NCI-H1694 (cell line): ENCODE measurements at places on chromosomes 6 and 20.

- DNase-seq = no peak
Measured at GRCh38 chr6:108650781-108651180, 90.1 kb downstream of the FOXO3 start.

DNA sequence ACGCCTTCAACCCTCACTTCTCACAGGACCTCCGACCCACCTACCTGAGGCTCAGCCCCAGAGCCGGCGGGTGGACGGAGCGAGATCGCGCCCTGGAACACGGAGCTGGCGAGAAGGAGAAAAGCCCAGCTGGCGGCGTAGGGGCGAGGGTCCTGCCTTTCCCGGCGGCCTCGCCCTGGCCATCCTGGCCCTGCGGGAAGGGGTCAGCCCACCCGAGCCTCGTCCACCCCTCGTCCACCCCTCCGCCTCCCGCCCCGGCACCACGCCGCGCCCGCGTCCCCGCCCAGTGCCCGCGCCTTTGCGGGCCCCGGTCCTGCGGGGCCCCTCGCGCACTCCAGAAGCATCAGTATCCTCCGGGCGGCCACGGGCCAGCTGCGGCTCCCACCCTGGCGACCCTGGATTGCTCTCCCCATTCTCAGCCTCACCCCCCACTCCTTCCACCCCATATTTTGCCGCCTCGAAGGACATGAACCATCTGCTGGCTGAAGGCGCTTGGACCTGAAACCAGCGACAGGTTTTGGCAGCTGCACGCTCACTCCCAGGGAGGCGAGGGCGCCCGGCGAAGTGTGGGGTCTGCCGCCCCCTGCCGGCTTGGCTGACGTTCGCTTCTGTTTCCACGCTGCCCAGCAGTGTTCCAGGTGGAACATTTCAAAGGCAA, 65.1 kb downstream of the PLG start:
- no peak for DNase-seq

GRCh38 chr6:79079561-79080041, 1.5 kb upstream of the PHIP start:
- DNase-seq = no peak

- DNase-seq = no peak
Measured at GRCh38 chr6:158631678-158632537, 12.6 kb downstream of the DYNLT1 start.

GRCh38 chr20:20713244-20713765, 861 bp upstream of the RALGAPA2 start:
- no peak for DNase-seq

GRCh38 chr6:24152014-24152413, 26.0 kb downstream of the NRSN1 start:
- no peak for DNase-seq

GRCh38 chr6:120894077-120894476, 440.2 kb downstream of the TBC1D32 start:
- no peak for DNase-seq
